ENCODE measurements at places on chromosomes 6 and 20. TPM values are rescaled to one million over a fixed set of nuclear protein-coding genes. Genes with fewer than 3 reads are reported as not detected.

- DNase-seq, result peak; percentile 92
These were observed 14.6 kb upstream of the CST3 start for GRCh38 chr20:23652371-23652770.

- DNase-seq, result no peak
These were observed 117.3 kb downstream of the ARHGAP18 start for GRCh38 chr6:129592516-129593232.

COL21A1 gene
- 8.0 TPM for total RNA-seq

PRL gene
- not detected for total RNA-seq

NR2E1 gene
- total RNA-seq, result not detected

Data from osteoblast (primary cell).